Lower lobe of right lung (tissue), 2 donors: ENCODE measurements at places on chromosomes 13 and 19.

DNA sequence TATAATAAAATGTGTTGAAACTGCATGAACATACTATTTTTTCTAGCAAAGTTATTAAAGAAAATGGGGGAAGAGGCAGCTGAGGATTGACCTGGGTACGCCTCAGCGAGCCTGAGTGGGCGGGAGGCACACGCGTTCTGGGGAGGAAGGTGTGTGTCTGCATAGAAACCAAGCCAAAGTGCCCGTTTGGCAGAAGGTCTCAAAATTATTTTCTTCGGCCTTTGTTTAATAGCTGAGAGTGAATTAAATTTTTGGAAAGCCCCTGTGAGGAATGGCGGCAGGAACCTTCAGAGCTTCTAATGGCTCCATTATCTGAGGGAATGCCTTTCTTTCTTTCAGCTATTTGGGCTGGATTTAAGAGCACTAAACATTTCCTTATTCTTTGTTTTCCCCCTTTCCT is 5.2 kb downstream of the ZIC2 start:
- DNase-seq = no peak

DNA sequence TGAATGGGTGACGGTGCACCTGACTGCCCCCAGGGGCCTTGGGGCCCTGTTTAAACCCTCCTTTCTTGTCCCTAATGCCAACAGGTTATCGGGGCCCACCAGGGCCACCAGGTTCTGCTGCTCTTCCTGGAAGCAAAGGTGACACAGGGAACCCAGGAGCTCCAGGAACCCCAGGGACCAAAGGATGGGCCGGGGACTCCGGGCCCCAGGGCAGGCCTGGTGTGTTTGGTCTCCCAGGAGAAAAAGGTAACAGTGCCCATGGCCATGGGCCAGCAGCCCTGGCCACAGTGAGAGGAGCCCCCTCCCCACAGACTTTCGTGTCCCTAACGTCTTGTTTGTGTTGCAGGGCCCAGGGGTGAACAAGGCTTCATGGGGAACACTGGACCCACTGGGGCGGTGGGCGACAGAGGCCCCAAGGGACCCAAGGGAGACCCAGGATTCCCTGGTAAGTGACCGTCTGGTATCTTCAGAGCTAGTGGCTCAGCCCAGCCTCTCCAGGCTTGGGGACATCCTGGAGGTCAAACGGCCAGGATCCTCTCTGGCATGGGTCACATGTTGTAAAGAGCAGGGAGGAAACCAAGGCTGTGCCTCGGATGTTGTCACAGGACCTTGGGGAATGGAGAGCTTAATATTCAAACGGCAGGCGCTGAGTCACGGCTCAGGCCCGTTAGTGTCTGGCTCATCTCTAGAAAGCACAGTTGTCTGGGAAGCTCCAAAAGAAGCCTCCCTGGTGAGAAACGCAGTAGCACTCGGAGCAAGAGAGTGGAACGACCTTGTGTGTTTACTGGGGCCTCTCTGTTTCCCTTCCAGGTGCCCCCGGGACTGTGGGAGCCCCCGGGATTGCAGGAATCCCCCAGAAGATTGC is 58.3 kb downstream of the RAB20 start:
- no peak for DNase-seq

DNA sequence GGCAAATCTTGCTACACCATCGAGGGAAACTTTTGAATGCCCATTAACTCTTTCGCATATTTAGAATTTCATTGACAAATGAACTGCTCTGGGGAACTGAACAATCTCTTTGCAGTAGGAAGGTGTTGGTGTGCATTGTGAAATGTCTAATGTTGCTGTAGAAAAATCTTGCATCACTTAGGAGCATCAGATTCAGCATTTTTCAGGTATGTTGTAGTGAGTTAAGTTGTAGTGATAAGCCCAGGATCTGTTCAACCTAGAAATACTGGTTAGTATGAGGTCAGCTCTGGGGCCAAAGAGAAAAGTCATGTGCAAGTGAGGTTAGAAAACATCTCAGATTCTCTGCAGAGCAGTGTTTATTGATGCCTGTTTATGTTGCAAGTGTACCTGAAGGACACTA is 4.1 kb downstream of the FRY start:
- DNase-seq = no peak

DNA sequence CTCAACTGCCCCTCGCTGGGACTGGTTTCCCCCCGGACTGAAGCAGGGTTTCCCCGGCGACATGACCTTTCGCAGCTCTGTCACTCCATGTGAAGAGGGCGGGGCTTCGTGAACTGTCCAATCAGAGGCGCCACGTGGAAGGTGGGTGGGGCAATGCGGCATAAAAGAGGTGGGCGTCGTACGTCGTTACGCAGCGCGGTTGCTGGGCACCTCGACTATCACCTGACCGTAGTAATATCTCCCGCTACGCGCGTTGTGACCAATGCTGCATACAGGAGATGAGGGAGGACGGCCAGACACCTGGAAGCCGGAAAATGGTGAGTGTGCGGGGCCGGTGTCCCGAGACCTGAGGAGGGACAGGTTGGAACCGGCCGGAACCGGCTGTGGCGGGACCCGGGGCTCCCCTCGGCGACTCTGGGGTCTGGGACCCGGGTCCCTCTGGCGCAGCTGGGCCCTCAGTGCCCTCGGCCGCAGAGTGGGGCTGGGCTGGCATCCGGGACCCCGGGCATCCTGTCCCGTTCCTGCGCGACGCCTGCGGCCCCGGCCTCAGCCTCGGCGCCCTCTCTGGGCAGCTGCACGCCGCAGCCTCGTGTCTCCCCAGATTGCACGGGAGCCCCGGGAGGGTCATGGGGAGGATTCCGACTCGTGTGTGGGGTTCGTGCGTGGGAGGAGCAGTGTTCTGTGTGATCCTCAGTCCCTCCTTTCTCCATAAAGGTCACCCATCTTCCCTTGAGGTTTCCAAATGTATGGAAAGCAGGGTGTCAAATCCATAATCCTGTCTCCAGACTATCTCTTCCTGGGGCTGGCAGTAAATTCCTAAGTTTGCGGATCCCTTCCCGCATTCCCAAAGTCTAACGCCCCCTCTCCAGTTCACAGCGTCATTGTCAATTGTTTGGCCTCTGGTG is 32.2 kb downstream of the ZNF136 start:
- peak; percentile 81 for DNase-seq

GRCh38 chr13:40439928-40440327 is 226.5 kb downstream of the FOXO1 start:
- DNase-seq = no peak

GRCh38 chr13:36414461-36414860 is 17.8 kb upstream of the CCNA1 start:
- DNase-seq = no peak
